ENCODE measurements at places on chromosomes 2 and 18. TPM values are rescaled to one million over a fixed set of nuclear protein-coding genes. Genes with fewer than 3 reads are reported as not detected.

HAAO gene
- 1.4 TPM for total RNA-seq

- no peak for DNase-seq
Measured at GRCh38 chr2:98891591-98891990, 44.4 kb downstream of the CRACDL start.

PDE11A gene
- total RNA-seq, result 39.7 TPM

DNA sequence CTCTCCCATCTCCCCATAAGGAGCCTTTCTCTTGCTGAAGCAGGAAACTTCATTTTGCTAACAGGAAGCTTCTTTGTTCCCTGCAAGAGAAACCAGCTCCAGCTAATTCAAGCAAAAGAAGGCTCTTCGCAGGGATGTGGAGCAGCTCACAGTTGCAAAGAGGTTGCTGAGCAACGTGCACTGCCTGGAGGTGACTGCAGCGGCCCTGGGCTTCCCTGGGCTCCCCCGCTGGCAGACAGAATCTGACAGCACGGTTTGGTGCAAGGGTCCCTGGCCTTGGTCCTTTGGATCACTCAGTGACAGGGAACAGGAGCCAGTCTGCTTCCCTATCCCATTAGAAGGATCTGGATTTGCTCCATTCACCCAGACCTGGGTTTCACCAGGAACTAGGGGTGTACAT, 25.8 kb downstream of the GPR55 start:
- DNase-seq, result no peak

- peak; percentile 70 for DNase-seq
Measured at GRCh38 chr18:8367217-8367988, 241.8 kb upstream of the RAB12 start.

ZNF396 gene
- total RNA-seq, result 0.30 TPM

RAX gene
- total RNA-seq, result not detected

DNA sequence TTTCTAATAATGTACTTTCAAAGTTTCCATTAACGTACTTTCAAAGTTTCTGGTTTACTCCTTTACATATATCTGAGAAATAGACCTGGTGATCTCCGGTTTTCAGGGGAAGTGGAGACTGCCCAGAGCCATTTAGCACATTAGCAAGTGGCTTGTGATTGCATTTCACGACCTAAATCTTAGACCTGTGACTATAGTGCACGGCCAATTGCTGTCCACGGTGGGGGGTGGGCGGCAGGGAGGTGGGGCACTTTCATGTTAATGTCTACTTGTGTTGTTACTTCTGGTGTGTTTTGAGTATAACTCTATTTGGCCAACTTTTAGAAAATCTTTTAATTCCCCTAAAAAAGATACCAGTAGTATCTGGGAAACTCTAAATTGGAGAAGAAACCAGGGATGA, 11.3 kb downstream of the GATA6 start:
- DNase-seq, result no peak

DNA sequence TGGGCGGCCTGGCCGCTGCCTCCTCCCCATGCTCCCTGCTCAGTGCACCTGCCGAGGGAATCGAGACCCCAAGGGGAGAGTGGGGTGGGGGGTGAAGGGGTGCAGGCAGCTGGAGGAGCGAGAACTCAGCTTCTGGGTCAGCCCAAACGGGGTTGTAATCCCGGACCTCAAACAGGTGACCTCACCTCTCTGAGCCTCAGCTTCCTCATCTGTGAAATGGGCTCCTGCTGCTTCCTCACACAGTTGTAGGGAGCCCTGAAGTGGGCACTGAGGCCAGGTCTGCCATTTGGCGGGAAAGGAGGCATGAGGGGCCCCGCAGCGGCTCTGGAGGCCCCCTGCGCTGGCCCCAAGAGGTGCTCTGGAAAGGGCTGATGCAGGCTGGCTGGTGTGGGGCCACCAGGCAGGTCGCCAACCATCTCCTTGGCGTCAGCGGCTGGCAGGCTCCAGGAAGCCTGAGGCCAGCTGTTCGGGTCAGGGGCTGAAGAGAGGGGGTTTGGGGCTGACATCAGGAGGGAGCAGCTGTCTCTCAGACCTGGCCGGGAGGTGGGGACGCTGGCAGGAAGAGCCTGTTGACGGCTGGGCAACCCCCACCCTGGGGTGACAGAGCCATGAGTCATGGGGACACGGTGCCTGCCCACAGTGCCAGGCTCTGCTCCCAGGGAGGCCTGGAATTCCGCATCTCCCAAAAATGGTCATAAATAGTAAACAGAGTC, 4.9 kb downstream of the KLHL30 start:
- DNase-seq, result peak; percentile 88

DNA sequence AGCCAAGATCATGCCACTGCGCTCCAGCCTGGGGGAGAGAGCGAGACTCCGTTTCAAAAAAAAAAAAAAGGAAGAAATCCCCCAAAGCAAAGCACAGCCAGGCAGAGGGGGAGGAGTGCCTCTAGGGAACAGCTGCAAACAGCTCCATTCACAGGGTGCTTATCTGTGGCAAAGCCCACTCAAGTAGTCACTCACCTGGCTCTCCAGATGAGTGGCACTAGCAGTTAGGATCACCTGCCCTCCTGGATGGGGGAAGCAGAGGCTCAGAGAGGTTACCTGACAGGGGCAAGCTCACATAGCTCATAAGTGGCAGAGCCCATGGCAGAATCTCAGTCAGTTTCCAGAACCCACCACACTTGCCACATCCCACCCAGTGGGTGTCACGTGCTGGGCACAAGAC, 30.3 kb downstream of the TFCP2L1 start:
- no peak for DNase-seq

GRCh38 chr2:191701696-191702095, 23.8 kb downstream of the NABP1 start:
- DNase-seq, result no peak

DNA sequence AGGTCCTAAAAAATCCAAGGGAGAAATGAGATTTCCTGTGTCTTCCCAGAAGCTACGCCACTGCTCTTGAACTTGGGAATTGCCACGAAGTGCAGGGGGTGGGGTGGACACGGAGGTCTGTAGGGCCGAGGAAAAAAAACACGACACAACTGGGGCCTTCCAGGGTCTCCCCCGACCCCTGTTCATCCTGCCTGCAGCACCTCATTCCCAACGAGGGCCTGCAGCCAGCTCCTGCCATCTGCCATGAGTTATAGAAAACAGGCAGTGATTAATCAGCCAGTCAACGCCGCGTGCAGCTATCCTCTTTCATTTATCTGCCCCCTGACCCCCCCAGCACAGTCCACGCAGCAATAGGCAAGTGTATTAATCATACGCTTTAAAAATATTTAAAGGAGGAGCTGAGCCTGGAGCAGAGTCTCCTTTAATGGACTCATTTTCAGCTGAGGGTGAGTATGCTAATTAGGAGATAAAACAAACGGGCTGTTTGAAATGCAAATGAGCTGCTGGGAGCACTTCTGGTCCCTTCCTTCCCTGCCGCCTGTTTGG, 209.9 kb downstream of the TFCP2L1 start:
- peak; percentile 45 for DNase-seq

Data from psoas muscle (tissue), 8 donors.